Retinal pigment epithelial cell (primary cell): ENCODE measurements at places on chromosomes 3 and 15.

- DNase-seq, result peak; percentile 97
These were observed 208.1 kb downstream of the MINAR1 start for GRCh38 chr15:79640206-79640605.

GRCh38 chr15:32787949-32788348, 70.1 kb downstream of the GREM1 start:
- no peak for DNase-seq

DNA sequence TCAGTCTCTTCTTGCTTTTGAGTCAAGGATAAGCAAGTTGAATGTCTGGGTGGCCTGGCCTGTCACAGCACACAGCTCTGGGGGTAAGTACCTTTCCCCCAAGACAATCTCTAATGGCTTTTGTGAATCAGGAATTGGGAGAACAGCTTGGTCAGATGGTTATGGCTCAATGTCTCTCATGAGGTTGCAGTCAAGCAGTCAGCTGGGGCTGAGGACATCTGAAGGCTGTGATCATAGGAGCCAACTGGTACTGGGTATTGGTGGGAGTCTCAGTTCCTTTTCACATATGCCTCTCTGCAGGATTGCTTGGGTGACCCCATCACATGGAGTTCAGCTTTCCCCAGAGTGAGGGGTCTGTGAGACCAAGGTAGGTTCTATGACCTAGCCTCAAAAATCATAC, 33.0 kb upstream of the TMEM158 start:
- DNase-seq, result no peak

- DNase-seq, result no peak
These were observed 150.9 kb downstream of the CNTN3 start for GRCh38 chr3:74463515-74463914.

DNA sequence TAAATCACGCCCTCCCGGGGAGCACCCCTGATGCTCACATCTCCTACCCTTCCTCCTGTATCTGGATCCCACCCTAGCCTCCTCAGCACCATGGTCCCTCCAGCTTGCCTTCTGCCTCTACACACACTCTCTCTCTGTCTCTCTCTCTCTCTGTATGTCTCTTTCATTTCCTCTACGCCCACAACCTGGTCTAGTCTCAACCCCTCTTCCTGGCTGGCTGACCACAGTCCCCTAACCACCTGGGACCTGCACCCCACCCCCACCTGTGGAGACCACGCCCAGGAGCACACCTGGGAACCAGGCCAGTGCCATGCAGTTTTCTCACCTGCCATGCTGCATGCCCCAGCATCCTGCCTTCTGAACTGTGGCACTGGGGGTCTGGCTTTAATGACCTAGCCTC, 4.0 kb upstream of the CFAP100 start:
- no peak for DNase-seq

DNA sequence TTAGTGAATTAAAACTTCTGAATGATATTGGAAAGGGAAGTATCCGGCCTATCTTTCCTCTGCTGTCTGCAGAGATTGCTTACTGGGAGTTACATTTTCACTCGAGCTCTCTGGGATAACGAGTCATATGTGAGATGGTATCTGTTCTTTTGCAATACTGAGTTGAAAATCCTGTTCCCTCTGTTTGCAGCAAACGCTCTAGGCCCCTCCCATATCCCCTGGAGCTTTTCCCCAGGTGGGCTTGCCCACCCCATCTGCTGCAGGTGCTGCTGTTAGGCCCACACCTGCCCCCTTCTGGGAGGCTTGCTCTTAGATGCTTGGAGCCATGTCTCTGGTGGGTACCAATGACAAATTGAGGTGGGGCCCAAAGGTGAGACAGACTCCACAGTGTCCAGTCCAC, 42.7 kb upstream of the MTMR10 start:
- no peak for DNase-seq

DNA sequence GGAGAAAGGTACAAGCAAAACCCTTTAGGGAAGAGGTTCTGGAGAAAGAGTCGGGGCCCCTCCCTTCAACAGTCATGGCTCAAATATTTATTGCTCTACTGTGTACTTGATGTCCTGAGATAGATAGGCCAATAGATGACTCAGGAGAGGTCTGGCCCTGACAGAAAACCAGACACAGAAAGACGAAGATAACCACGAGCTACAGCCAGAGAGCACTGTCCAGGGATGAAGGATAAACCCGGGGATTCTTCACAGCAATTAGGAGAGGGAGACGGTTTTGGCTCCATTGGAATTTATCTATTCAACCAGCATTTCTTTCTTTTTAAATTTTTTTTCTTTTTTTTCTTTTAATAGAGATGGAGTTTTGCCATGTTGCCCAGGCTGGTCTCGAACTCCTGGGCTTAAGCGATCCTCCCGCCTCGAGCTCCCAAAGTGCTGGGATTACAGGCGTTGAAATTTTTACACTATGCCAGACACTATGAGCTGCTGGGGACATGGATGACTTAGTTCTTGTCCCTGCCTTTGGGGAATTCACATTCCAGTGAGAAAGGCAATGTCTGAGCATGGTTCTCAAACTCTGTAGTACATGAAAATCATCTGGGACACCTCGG, 4.6 kb upstream of the CIDEC start:
- DNase-seq, result no peak

- no peak for DNase-seq
These were observed at the start of gene ITIH1 for GRCh38 chr3:52777127-52777958. ITIH1 (plus strand) TSS chr3:52777599; CDS start chr3:52777616, 17 bp downstream.

DNA sequence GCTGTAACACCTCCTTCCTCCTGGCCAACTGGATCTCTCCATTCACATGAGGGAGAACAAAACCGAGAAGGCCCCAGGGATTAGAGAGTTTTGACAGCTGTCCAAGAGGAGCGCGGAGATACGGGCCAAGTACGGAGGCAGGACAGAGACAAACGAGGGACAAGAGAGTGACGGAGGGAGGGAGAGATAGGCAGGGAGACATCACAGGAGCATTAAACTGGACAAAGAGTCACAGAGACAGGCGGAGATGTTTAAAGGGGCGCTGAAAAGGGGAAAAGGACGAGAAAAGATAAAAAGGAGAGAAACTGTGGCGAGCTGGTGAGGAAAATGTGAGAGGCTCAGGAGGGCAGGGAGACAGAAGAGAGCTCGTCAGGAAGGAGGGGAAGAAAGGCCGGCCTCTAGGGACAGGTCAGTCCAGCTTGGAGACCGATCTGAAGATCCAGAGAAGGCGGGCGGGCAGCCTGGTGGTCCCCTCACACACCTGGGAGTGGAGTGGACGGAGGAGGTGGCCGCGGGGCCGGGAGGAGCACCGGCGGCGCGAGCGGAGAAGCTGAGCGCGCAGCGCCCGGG, 40.5 kb upstream of the ROPN1 start:
- no peak for DNase-seq

DNA sequence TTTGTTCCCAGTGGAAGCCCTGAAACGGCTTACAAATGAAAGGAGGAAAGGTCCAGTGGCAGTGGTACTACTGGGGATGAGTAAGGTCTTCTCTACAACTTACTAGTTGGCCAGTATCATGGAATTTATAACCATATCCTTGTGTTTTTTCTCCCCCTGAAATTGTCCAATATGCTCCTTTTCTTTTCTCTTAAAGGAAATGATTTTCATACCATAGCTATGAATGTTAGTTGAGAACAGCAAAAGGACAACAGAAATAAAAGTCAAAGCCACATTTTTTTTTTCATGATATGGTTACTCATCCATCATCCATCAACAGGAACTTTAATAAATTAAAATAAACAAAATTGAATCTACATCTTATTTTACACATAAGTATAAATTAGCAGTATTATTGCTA, 450.4 kb downstream of the MFSD1 start:
- DNase-seq, result no peak

- peak; percentile 97 for DNase-seq
These were observed 160.5 kb upstream of the CCDC54 start for GRCh38 chr3:107216711-107217110.

- no peak for DNase-seq
These were observed 62.5 kb upstream of the TLE3 start for GRCh38 chr15:70160267-70160666.

DNA sequence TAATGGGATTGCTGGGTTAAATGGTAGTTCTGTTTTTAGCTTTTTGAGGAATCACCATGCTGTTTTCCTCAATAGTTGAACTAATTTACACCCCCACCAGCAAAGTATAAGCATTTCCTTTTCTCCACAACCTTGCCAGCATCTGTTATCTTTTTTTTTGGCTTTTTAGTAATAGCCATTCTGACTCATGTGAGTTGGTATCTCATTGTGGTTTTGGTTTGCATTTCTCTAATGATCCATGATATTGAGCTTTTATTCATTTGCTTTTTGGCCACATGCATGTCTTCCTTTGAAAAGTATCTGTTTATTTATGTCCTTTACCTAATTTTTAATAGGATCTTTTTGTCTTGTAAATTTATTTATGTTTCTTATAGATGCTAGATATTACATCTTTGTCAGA, 288.2 kb downstream of the EPHA6 start:
- no peak for DNase-seq

DNA sequence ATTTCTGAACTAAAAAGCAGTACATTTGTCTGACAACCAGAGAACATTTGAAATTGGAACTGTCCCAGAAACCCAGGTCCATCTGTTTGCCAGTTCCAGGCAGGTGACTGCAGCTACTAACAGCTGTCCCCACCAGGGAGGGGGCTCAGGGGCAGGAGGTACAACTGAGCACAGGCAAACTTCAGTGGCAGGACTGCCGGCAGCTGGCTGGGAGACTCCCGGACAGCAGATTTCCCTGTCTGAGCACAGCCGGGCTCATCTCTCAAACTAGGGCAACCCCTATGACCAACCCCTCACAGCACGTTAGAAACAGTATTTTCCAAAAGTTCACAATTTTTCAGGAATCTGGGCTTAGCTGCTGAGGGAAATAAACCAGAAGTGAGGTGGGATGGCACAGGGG, 88.8 kb downstream of the MEGF11 start:
- no peak for DNase-seq

DNA sequence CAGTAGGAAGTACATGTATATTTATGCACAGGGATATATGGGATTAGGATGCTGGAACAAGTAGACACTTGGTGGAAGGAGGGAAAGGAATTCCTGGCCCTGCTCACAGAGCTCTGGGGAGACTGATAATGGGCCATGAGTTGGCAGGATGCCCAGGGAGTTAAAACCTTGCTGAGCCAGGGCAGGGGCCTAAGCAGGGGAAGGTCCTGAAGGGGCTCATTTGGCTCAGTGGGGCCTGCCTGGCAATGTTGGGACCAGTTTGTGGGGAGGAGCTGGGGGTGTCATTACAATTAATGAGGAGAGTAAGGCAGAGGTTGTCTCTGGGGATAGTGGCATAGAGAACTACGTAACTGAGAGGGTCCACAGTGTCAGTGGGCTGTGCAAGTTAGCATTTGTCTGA, 124.2 kb upstream of the ADPGK start:
- DNase-seq, result peak; percentile 19

DNA sequence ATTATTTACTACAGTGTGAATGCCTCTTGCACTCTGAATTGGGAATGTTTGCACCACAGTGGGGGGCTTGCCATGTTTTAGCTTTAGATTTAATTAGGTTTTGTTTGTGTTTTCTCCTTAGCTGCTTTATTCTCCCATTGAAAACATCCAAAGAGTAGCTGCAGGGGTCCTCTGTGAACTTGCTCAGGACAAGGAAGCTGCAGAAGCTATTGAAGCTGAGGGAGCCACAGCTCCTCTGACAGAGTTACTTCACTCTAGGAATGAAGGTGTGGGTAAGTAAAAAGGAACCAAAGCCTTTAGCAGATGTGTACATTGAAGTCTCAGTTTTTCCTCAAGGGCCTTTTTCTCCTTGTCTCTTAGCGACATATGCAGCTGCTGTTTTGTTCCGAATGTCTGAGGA, 36.9 kb downstream of the CTNNB1 start:
- DNase-seq, result no peak

DNA sequence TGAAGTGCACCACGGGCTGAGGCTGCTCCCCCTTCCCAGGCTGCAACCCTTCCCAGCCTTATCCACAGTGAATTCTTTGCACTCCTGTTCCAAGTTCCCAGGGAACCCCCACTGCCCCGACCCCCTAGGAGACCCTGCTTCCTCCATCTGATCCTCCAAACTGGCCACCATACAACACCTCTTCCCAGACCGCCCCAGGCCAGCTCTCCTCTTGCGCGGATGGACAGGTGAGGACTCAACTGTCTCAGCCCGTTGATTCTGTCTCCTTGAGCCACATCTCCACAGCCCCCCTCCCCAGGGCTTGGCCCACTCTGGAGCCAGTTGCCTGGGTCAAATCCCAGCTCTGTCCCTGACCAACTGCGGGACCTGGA, 21.7 kb downstream of the GRIP2 start:
- DNase-seq, result no peak

DNA sequence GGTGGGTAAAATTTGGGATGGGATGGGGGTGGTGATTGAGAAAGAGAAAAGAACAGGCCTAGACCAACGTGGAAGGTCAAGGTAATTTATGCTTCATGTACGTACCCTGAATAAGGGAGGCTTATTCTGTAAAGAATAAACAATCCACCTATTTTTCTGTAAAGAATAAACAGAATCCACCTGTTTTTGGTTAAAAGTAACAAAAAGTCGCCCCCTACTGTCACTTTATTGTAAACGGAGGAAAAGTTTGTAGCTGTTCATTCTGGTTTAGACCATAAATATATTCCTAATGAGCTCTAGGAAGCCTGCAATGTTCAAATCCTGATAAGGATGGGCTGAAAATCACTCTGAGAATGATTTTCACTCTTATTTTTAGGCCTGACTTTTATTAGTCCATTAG, 23.5 kb upstream of the SQOR start:
- DNase-seq, result no peak

DNA sequence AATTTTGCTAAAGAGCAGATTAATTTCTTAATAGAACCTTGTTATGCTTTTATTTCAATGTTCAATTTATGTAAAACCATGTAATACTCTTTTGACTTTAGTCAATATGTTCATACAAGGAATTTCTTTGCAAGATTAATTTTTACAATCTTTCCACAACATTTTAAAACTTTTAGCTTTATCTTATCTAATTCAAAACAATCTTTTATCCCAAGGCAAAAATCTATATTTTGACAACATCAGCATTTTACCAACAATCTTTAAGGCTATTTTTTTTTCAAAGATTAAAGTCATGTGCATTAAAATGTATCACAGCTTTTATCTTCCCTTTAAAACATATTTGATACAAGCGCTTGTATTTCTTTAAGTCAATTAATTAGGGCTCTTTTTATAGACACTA, 914.7 kb downstream of the PLOD2 start:
- DNase-seq, result no peak

- no peak for DNase-seq
These were observed 4.4 kb upstream of the SCN5A start for GRCh38 chr3:38653685-38654537.
